Right ventricle myocardium inferior (tissue), 1 donor: ENCODE measurements at places on chromosomes 2 and 18.

DNA sequence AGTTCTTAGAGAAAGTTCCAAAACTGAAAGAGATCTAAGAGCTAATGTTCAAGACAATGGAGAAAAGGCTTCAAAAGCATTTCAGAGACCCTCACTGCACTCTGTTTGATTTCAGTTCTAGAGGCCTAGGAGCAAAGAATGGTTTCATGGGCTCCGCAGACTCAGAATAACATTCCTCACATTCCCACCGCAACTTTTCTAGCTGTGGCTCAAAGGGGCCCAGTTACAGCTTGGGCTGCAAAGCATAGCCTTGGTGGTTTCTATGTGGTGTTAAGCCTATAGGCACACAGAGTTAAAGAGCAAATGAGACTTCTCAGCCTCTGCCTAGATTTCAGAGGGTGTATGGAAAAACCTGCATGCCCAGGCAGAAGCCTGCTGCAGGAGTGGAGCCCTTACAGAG, 73.0 kb downstream of the FSIP2 start:
- no peak for DNase-seq

GRCh38 chr2:70903641-70904340, 31.9 kb upstream of the ATP6V1B1 start:
- no peak for DNase-seq

DNA sequence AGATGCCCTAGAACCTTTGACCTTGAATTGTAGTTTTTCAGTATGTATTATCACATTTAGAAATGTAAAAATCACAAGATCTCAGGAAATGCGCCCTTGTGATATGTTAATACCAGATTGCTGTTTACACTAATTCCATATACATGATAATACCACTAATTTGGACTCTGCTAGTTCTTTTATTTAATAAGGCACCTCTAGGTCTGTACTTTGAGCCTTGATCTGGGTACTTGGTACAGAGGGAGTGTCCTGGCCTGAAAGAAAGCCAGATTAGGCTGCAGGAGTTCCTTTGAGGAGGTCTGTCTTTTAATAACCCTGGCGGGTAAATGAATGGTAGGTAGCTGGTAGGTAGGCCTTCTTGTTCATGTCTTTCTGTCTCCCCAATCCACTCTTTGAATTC, 26.3 kb downstream of the PLEKHA3 start:
- DNase-seq, result no peak

DNA sequence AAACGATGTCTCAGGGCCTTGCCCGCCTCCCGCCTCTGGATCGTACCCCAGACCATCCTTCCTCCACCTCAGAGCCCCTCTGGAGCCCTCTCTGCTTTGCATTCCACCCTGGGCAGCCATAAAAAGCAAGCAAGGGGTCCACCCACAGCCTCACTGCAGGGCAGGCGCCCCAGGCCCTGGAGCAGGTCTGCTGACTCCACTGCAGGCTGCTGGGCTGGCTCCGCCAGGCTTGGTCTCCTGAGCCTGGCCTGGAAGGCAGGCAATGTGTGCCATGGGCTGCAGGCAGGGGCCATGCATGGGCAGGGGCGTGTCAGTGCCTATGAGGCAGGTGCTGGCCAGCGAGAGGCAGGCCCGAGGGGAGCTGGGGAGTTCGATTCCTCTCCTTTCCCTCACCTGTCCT, 186.0 kb downstream of the ANKRD30B start:
- DNase-seq, result no peak

DNA sequence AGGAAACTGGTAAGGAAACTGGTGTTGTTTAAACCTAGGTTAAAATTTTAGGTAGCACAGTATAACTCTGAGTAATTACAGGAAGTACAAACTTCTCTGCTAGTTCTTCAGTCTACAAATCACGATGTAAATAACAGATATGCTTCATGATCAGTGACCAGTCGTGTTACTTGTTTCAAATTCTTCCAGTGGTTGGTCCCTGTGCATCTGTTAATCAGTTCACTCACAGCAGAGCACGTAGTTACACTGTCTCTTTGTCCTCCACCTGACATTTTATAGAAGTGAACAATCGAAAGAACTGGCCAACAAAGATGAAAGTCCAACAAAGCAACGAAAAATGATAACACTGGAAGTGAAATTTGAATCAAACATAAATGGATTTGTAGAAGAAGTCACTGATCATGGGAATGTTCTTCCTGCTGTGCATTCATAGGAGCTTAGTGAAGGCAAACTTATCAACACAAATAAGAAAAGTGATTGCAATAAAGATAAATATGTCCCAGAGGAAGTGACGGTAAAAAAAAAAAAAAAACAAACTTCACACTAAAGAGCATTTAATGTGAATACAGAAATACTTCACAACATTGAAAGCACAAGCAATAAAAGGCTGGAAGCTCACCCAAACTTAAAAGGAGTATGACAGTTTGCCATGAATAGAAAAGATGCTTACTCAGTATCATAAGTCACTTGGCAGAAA, 7.0 kb downstream of the EIF2AK2 start:
- DNase-seq, result no peak
